ENCODE measurements at places on chromosomes 5 and 9.

DNA sequence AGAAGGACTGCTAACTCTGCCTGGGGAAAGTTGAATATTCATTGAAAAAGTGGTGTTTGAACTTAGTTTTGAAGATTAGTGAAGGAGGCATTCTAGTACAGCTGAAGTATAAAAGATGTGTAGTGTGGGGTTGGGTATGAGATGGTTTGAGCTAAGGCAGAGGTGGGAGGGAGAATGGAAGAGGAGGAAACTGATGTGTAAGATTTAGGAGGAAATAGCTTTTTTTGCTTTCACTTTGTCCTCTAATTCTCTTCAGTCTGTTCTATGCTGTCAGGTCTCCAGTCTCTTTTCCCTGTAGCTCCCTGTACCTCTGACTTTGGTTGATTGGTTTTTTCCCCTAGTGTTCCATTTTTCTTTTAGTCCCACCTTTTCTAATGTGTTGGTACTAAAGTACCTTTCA, 9.0 kb downstream of the CREBRF start:
- no peak for DNase-seq

DNA sequence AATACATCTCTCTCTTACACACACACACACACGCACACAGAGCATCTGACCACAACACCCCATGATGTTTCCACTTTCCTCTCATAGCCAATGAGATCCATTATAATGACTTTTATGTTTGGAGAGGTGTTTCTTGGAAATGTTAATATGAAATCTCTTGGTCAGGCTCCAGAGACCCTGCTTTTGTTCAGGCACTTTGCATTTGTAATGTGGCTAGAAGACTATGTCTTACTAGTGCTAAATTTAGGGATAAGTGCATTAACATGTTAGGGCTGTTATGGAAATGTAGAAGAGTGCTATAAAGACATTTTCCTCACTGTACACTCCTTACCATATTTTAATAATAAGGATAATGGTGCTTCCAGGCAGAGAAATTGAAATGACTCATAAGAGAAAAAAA, 3.8 kb downstream of the CDH9 start:
- no peak for DNase-seq

- DNase-seq, result peak; percentile 3
These were observed 271.9 kb upstream of the ADAMTS16 start for GRCh38 chr5:4868140-4868735.

- no peak for DNase-seq
These were observed 82.6 kb upstream of the GRHPR start for GRCh38 chr9:37339923-37340322.

GRCh38 chr5:168961681-168962080, 339.3 kb downstream of the SLIT3 start:
- no peak for DNase-seq

GRCh38 chr9:95193480-95193879, 124.0 kb downstream of the FANCC start:
- DNase-seq, result no peak

Data from stimulated activated CD8-positive, alpha-beta memory T cell treated with anti-CD3 and anti-CD28 coated beads, Interleukin-12 subunit alpha, Interleukin-12 subunit beta, amount 100 ng/mL, for 1 hour (primary cell).